ENCODE measurements at places on chromosomes 2 and 18.

- DNase-seq: no peak
Observed at GRCh38 chr2:38583524-38583923, 19.2 kb downstream of the HNRNPLL start.

GRCh38 chr18:13175266-13175665, 43.3 kb upstream of the LDLRAD4 start:
- no peak for DNase-seq

DNA sequence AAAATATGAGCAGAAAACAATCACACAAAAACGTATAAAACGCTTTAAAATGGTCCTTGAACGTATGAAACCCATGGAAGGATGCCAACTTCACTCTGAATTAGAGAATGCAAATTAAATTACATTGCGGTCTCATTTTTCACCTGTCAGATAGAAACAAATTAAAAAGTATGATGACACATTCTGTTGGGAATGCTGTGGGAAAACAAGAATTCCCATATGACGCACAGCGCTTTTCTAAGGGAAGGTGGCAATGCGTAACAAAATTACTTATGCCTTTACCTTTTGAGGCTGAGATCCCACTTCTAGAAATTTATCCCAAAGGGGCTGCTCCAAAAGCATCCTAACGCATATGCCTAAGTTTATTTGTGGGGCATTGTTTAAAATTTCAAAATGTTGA, 3.8 kb upstream of the RPS7 start:
- no peak for DNase-seq

GRCh38 chr2:89848763-89849368, 1157.4 kb downstream of the RPIA start:
- DNase-seq: no peak

GRCh38 chr2:136217996-136218395, 100.0 kb upstream of the CXCR4 start:
- no peak for DNase-seq
